ENCODE measurements at places on chromosomes 2 and 18. TPM values are rescaled to one million over a fixed set of nuclear protein-coding genes. Genes with fewer than 3 reads are reported as not detected.
A peak's percentile ranks its signal among the peaks of the same experiment; 100 is the strongest.

- DNase-seq, result no peak
These were observed 18.6 kb upstream of the REG3A start for GRCh38 chr2:79178076-79178674.

DNA sequence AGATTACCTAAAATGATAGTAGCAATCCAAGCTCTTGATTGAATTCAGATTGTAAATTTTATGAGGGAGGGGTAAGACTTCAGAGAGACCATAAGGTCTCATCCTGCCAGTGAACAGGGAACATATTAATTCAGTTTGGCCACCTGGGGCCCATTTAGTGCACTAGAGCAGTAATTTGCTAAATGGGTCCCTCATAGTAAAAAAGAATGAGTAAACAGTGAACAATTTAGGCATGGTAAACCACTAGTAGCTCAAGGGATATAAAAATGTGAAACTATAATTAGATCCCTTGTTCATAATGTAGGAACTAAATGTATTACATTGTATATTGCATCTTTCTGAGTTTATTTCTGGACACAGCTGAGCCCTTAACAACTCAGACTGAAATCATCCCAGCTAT, 4.9 kb upstream of the PHLPP1 start:
- DNase-seq, result no peak

The GCG gene
- not detected for total RNA-seq

DNA sequence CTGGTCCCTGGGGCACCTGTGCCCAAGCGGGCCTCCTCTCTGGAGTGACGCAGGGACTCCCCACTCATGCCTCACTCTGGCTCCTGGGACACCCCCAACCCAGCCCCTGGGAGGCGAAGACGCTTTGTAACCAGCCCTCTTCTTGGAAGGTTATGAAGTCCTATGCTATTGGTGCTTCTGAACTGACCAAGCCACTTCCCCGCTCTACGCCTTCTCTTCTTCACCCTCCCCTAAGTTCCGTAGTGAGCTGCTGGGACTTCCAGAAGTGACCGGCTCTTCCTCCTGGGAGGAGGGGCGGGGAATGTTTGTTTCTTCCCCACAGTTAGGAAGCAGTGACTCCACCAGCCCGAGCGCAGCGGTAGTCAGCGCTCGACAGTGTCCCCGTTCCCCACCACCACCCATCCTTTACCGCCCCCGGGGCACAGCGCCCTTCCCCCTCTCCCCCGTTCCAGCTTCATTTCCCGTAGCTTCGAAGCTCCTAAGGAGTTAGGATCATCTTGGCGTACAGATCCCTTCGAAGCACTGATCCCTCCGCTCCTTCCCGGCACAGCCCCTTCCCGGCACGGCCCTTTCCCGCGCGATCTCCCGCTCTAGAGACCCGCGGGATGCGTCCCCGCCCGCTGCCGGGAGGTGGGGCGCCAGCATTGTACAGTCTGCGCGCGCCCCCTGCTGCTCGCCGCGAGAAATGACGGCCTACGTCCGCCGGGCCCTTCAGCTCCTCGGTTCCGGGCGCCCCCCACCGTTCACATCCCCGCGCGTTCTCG, 25.3 kb upstream of the NOTO start:
- peak; percentile 91 for DNase-seq

The TMEM200C gene
- not detected for total RNA-seq

The SLC5A7 gene
- not detected for total RNA-seq

- DNase-seq, result peak; percentile 17
These were observed 1.1 kb downstream of the LMAN1 start for GRCh38 chr18:59357928-59358327.

DNA sequence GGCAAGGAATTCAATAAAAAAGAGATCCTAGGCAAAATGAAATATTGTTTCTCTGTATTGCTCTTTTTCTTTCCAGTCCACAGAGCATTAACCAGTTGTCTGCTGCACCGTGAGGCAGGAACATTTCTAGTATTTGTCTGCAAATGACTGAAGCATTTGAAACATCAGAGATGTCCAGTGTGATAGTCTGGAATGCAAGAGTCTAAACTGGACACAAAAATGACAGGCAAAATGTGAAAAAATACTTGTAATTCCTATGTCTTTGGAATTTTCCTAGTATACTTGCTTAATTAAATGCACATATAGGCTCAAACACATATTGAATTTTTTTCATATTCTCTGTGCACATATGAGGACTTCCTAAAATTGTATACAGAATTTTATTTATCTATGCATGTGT, 120.5 kb upstream of the SPATS2L start:
- no peak for DNase-seq

Measured in activated CD4-positive, alpha-beta memory T cell treated with anti-CD3 and anti-CD28 coated beads for 36 hours (primary cell).